Endodermal cell (in vitro differentiated cells): ENCODE measurements at places on chromosomes 13 and 19. TPM values are rescaled to one million over a fixed set of nuclear protein-coding genes. Genes with fewer than 3 reads are reported as not detected.
A peak's percentile ranks its signal among the peaks of the same experiment; 100 is the strongest.

DNA sequence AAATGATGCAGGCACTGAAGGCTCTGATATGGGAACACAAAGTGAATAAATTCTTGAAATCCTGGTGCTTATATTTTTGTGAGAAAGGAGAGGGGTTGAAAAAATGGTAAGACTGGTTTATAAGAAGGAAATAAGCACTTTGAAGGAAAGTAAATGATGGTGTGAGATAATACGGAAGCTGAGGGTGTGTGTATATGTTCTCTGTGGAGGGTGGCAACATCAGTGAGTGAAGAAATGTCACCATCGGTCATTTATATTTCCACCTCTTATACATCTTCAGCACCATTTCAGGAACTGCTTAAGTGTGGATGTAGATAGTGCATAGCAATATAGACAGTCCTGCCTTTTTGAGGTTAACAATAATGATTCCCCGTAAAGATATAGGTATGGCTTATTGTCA is 17.5 kb downstream of the ZNF136 start:
- DNase-seq: no peak

GRCh38 chr19:7215176-7215575 is 79.0 kb downstream of the INSR start:
- no peak for DNase-seq

DNA sequence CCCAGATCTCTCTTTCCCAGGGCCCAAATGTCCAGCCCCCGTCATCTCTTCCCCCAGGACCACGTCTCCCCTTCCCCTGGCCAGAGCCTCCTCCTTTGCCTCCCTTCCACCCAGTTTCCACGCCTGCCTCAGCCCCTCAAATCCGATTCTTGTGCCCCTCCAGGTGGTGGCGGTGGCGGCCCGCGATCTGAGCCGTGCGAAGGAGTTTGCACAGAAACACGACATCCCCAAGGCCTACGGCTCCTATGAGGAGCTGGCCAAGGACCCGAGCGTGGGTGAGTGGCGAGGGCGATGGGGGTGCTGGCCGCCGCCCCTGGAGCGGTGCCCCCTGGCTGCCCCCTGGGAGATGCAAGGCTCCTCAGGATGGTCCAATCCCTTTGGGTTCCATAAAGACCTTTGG is 1.3 kb downstream of the DHDH start:
- peak; percentile 78 for DNase-seq

- peak; percentile 91 for DNase-seq
These were observed 38.7 kb downstream of the NFIX start for GRCh38 chr19:13033819-13034611.

The GPR183 gene
- 1.1 TPM in 1 of 3 replicates, not detected in the others for total RNA-seq

The LMO7 gene
- total RNA-seq: 8.5 to 11.2 TPM (median 9.9 TPM) in 3 replicates
